ENCODE measurements at places on chromosomes 1 and 21.

DNA sequence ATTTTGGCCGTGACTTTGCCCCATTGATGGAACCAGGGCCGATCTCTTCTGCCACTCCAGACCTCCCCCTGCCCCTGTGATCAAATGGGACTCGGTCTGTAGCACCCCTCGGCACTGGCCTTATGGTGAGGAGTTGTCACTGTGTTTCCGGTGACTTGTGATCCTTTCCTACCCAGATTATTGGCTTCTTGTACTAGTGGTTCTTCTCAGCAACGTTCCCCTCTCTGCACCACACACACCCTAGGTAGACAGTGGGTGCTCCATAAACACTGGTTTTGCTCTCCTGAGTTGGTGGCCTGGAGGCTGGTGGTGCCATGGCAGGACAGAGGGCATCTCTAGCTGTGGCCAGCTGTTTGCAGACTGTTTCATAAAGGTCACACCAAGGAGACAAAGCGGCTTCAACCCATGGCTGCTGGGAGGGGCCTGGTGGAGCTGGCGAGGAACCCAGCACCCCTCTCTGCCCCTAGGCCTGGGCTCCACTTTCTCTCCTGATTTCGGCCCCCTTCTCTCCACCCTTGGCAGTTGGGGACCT, 50.7 kb downstream of the DHRS3 start:
- no peak for DNase-seq

GRCh38 chr1:4652631-4653327, 1.6 kb upstream of the AJAP1 start:
- DNase-seq: peak; percentile 58

GRCh38 chr1:218588540-218589172, 243.5 kb downstream of the TGFB2 start:
- DNase-seq: no peak

DNA sequence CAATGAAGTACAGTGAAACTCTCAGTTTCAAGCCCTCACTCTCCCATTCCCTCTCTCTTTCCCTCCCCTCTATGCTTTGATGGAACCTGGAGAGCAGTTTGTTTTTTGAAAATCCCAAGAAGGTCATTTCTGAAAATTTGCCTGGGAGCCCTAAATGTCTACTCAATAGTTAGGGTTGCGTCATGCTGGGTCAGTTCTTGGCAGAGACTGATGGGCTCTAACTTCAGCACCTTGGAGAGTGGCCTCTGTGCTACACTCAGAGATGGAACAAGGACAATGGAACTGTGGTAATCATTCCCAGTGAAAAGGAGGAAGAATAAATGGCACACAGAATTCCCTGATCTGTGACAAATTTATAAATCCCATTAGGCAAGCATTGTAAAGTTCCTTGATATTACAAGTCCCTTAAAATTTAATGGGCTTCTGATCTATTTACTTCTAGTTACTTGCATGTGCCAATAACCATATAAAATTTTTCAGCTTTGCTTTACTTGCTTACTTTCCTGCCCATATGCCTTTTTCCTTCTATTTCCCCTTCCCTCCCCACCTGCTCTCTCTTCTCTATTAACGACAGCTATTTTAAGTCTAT, 182.9 kb upstream of the KCND3 start:
- DNase-seq: peak; percentile 28

DNA sequence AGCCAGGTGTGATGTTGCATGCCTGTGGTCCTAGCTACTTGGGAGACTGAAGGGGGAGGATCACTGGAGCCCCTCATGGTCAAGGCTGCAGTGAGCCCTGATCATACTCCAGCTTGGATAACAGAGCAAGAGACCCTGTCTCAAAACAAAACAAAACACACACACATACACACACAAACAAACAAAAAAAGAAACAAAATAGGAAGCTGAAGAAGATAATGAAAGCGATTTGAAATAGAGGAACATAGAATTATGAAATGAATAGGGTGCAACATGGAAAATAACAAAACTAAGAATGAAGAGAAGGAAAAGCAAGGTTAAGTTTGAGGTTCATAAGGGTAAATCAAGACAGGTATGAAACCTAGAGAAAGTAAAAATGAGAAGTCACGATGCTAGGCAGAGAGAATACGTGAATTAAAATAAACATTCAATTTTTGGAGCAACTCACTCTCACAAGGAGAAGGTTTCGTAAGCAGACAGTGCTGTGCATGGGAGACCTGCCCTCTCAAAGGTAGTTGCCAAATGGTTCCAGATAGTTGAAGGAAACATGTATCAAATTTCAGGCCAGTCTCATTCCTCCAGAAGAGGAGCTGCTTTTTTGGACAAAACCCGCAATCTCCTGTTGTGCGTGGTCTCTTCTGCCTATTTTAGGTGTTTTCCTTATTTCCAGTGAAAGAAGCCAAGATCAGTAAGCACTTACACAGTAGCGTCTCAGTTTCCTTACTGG, 3.3 kb downstream of the CD46 start:
- no peak for DNase-seq

DNA sequence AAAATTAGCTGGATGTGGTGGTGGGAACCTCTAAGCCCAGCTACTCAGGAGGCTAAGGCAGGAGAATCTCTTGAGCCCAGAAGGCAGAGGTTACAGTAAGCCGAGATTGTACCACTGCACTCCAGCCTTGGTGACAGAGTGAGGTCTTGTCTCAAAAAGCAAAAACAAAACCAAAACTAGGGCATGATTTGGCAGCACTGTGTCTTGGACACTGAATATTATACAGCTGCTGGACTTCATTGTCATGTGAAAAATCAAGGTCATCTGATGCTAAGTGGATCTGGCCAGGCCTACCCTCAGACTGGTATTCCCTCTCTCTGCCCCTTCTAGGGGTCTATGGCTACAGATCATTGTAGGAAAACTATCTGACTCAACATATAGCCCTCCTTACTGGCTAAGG, 55.2 kb upstream of the MRPS6 start:
- DNase-seq: no peak

GRCh38 chr1:204319462-204319861, 40.3 kb downstream of the PLEKHA6 start:
- no peak for DNase-seq

DNA sequence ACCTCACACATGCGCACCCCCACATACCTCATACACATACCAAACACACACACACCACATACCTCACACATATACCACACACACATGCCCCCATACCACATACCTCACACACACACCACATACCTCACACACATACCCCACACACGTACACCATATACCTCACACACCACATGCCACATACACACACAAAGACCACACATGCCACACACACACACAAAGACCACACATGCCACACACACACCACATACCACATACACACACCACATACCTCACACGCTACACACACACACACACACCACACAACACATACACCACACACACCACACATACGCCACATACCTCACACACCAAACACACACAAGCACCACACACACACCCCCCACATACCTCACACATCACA, 30.0 kb downstream of the HIVEP3 start:
- DNase-seq: no peak

GRCh38 chr1:159935719-159936272, 9.6 kb downstream of the IGSF9 start:
- DNase-seq: no peak

GRCh38 chr1:228650141-228650540, 85.1 kb upstream of the RHOU start:
- DNase-seq: no peak

GRCh38 chr1:231170875-231171274, 9.0 kb downstream of the TRIM67 start:
- DNase-seq: no peak
